ENCODE measurements at places on chromosomes 3 and 15. TPM values are rescaled to one million over a fixed set of nuclear protein-coding genes. Genes with fewer than 3 reads are reported as not detected.

PFKFB4 gene
- total RNA-seq, result 6.0 TPM

CCDC54 gene
- not detected for total RNA-seq

C3orf85 gene
- total RNA-seq, result not detected

IP6K1 gene
- total RNA-seq, result 39.8 TPM

ZSCAN2 gene
- 16.8 TPM for total RNA-seq

ZNF662 gene
- total RNA-seq, result not detected

Data from Panc1 (cell line).